Renal cortex interstitium (tissue), 15 donors: ENCODE measurements at places on chromosomes 7 and 10. TPM values are rescaled to one million over a fixed set of nuclear protein-coding genes. Genes with fewer than 3 reads are reported as not detected.

GRCh38 chr7:144827621-144828020, 8.2 kb downstream of the TPK1 start:
- peak; percentile 31 for DNase-seq

The ACSM6 gene
- 0.14 TPM for polyA plus RNA-seq

DNA sequence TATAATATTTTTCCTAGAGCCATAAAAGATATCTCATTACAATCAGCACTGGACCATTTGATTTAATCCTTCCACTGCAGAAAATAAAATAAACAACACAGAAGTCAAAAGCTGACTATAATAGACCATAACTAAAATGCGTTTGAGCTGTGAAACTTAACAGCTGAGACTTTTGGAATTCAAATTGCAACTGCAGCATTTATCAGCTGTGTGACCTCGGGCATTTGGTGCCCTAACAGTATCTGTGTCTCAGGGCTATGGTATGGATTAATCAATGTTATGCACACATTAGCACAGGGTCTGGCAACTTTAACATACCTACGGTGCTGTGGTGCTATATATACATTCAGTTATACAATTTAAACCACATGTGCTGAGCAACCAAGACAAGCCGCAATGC, 160.1 kb downstream of the COL28A1 start:
- no peak for DNase-seq

DNA sequence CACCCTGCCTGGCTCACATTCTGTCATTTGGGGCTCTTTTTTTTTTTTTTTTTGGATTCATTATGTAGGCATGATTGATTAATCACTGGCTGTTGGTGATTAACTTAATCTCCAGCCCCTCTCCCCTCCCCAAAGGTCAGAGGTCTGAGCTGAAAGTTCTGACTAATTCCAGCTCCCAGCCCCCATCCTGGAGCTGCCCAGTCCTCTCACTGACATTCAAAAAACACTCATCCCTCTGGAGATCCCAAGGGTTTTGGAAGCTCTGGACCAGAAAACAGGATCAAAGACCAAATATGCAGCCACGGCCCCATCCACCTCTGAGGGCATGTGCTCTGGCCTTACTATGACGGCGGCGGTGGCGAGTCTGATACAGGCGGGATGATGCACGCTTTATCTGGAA, 53.8 kb downstream of the RBM17 start:
- no peak for DNase-seq

- DNase-seq: no peak
Measured at GRCh38 chr10:95168694-95169093, 25.3 kb upstream of the ACSM6 start.

The PRR15 gene
- polyA plus RNA-seq: 14.6 TPM

GRCh38 chr10:73819513-73820093, 8.2 kb upstream of the NDST2 start:
- DNase-seq: no peak

The SAMD9L gene
- polyA plus RNA-seq: 4.4 TPM

DNA sequence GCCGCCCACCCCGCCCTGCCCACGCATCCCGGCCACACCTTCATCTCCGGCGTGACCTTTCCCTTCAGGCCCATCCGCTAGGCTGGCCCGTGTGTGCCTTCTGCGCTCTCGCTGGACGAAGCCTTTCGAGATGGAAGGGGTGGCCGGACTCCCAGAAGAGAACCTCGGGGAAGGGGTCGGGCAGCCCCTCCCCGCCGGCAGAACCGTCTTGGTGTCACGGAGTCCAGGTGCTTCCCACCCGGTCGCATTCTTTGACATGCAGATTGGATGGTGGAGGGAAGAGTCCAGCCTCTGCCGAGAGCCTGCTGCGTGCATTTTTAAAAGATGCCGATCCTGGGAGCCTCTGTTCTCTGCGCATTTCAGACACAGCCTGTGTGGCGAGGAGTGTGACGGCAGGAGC, 7.3 kb upstream of the ZNF853 start:
- no peak for DNase-seq

The SP8 gene
- not detected for polyA plus RNA-seq

The NACAD gene
- polyA plus RNA-seq: 9.3 TPM

DNA sequence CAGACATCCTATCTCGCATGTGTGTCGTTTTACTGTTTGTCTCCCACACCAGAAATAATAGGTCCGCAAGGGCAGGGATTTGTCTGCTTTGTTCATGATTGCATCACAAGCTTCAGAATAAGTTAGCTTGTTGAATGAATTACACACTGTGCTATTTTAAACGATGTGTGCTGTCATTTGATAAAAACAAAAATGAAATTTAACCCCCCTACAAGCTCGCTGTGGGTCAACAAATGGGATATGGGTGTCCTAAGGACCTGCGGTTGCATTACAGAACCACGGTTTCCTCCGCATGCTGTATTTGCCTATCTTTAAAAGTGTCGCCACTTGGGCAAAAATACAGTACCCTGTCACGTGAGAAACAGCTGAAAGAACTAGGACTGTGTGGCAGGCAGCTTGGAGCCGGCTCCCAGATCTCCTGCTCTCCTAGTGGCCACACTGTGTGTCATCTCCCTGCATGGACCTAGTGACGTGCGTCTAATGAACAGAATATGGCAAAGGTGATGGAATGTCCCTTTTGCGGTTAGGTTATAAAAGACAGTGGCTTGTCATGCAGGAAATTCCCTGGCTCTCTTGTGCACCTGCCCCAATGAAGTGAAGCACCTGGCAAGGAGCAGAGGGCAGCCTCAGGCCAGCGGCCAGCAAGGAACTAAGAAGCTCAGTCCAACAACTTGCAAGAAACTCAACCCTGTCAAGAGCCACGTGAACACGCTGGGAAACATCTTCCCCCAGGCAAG, 32.9 kb upstream of the CRYGN start:
- no peak for DNase-seq

GRCh38 chr7:135653340-135654080, 8.8 kb upstream of the STMP1 start:
- DNase-seq: peak; percentile 26

DNA sequence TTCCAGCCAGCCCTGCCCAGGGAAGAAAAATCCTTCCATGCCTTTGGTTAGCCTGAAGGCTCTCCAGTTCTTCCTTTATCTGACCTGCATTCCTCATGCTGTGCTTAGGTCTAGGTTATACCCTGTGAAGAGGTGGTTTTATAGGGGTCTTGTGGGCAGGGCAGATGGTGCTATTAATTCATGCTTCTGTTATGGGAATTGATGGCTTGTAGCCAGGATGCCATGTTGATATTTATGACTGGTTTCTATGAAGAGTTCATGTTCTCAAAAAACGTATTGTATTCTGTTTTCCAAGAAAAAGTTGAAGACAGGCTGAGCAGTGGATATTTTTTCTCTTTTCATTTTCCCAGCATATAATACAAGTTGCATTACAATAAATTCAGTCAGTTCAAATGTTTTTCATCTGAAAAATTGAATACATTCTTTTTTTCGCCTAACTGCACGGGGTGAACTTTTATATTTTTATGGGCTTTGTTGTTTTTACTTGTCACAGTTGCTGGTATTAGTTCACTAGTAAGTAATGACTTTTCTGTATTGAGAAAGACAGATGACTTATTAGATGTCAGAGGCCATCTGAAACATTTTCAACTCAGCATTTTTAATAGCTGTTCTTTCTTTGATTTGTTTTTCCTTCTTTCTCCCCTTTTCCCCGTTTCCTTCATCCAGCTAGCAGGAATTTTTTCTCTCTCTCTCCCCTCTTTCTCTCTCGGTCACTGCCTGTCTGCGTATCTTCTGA, 322.8 kb downstream of the LRMDA start:
- DNase-seq: no peak

DNA sequence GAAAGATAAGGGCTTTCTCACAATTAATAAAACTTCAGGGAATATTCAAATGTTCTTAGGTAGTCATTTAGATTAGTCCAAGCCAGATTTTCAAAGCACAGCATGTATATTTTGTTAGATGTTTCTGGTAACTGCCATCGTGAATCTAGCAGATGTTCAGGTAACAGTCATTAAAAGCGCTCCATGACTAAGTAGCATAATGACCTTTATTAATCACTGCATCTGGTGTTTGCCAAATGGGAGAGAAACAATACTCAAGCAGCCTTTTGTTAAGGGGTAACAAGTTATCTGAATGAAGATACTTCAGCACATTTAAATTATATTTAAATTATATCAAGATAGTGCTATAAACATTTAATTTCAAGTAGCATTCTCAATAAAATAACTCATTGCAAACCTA, 47.5 kb downstream of the USP6NL start:
- no peak for DNase-seq

GRCh38 chr7:106178593-106179134, 66.6 kb upstream of the SYPL1 start:
- no peak for DNase-seq

The PRPS1L1 gene
- polyA plus RNA-seq: not detected

- no peak for DNase-seq
Measured at GRCh38 chr10:28054228-28054860, 55.5 kb upstream of the ODAD2 start.

The AQP1 gene
- 200 TPM for polyA plus RNA-seq

DNA sequence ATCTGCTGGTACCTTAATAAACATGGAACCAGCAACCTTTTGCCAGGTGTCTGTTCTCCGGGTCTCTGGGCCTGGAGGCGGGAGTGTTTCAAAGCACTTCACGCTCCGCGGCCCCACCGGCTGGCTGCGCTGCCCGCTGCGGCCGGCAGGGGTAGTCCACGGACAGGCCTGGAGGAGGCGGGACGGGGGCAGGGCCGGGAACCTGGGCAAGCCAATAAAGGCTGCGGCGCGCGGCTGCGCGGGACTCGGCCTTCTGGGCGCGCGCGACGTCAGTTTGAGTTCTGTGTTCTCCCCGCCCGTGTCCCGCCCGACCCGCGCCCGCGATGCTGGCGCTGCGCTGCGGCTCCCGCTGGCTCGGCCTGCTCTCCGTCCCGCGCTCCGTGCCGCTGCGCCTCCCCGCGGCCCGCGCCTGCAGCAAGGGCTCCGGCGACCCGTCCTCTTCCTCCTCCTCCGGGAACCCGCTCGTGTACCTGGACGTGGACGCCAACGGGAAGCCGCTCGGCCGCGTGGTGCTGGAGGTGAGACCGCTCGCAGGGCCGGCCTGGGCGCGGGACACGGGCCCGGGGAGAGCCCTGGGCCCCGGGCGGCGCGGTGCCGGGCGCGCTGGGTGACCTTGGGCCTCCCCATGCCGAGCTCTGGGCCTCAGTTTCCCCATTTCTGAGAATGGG, at the start of gene PPIF:
Gene PPIF, plus strand, starts transcription at position 244 of the 668 bp plus-strand sequence. Its CDS starts 80 bp downstream, at position 324.
- peak; percentile 82 for DNase-seq

The SPDYE5 gene
- polyA plus RNA-seq: 2.2 TPM

The EN2 gene
- polyA plus RNA-seq: 0.42 TPM

- no peak for DNase-seq
Measured at GRCh38 chr10:103692952-103693811, 162.2 kb downstream of the SH3PXD2A start.

GRCh38 chr7:99024066-99024465, 119.8 kb downstream of the SMURF1 start:
- no peak for DNase-seq

The TBXAS1 gene
- 30.7 TPM for polyA plus RNA-seq

GRCh38 chr10:28810057-28810870, 132.9 kb downstream of the BAMBI start:
- no peak for DNase-seq

DNA sequence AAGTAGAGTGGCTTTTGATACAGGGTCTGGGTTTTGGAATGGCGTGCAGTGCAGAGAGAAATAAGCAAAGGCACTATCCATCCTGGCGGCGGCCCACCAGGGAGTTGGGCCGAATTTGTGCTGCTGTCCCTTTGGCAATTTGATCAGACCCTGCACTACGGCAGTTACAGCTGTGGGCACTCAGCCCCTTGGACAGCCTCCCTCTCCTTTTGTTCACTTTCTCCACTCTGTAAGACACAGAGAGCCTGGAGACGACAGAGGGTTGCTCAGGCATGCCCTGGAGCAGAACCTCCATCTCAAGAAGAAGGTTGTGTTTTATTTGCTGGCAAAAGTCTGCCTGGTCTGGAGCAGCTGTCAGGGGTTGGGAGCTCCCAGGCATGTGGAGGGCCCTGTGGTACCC, 55.8 kb downstream of the LHPP start:
- no peak for DNase-seq
